ENCODE measurements at places on chromosomes 6 and 20.

DNA sequence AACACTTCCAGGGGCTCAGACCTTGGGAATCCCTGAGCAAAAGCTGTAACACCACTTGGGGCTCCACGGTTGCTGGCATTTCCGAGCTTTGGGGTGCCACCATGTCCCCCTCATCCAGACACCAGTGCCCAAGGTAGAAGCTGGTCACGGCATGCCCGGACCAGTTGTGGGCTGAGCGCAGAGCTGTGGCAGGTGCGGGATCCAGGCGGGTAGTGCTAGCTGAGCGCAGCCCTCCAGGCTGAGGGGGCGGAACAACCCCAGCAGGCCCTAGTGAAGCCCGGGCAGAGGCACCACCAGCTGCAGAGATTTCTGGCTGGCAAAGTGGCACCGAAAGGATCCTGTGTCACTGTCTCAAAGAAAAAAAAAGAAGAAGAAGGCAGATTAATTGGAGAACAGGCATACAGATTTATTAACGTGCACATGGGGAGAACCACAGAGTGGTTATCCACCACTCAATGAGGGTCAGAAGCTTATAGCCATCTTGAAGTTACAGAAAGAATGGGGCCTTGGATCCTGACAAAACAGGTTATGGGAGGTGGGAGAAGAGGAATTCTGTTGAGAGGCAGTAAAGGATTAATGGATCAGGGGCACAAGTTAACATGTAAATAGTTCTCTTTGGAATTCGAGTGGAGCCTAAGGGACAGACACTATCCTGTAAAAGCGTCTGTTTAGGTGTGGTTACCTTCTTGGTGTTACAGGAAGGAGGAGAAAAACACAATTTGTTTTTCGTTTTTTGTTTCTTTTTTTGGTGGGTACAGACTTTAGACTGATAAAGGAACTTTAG, 107.5 kb downstream of the CD24 start:
- DNase-seq: no peak

GRCh38 chr6:7129784-7130569, 22.2 kb downstream of the RREB1 start:
- DNase-seq: no peak

DNA sequence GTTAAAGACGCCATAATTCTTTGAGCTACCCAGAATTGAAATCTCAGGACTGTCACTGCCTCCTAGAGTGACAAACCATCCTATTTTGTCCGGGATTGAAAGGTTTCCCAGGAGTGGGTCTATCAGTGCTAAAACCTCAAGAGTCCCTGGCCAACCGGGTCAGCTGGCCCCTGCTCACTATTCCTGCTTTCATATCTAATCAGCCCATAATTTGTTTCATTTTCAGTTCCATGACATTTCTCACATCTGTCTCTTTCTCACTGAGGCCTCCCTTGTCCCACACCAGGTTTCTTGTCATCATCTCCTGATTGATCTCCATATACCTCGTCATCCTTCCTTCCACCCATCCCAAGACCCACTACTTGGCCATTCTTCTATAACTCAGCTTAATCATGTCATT, 98.2 kb downstream of the SLC35B3 start:
- no peak for DNase-seq

GRCh38 chr6:139129284-139129683, 5.6 kb upstream of the HECA start:
- no peak for DNase-seq

DNA sequence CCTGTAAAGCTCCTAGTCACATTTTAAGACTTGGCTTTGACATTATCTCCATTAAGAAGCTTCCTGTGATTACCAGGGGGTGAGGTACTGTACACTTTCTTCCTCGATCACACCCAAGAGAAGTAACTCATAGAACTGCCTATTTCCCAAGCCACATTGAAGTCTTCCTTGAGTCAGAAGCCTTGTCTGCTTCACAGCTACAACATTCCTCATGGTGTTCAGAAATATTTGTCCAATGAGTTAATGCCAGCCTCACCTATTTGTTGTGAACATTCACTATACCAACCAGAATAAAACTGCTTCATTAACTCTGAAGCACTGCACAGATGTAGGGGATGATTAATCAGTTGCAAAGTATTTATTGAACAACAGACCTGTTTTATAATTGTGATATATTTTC, 622.3 kb downstream of the PTPRT start:
- no peak for DNase-seq

DNA sequence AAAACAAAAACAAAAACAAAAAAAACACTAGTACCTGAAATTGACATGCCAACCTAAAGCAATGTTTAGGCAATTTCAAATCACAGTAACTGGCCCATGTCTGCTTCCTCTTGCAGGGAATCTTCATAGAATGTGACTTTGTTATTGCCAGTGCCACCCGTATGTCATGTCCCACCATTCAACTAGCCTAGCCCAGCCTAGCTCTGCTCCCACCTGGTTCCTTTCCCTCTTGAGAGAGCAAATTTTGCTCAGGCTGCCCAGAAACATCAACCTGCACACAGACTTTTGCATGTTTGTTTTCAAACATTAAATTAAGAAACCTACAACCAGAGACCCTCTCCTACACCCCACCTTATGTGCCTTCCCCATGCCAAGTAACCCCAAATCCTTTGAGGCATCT, 124.8 kb upstream of the SLC2A12 start:
- DNase-seq: no peak

DNA sequence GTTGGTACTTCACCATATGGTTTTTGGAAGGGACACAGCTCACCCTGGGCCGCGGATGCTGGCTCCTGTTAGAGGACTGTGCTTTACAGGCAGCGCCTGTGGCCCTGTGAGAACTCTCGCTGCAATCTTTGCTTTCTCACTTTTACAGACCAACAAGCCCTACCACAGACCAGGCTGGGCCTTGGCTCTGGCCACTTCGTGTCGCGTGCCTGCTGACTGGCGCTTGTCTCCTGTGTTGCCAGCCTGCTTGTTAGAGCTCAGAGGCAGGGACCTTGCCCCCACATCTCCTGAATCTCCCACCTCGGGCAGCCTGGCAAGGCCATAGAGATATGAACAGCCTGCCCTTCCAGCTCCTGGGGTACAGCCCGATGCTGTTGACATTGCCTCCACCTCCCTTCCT, 56.1 kb downstream of the SYNJ2 start:
- no peak for DNase-seq

- no peak for DNase-seq
Observed at GRCh38 chr6:95145457-95145856, 431.9 kb upstream of the MANEA start.

DNA sequence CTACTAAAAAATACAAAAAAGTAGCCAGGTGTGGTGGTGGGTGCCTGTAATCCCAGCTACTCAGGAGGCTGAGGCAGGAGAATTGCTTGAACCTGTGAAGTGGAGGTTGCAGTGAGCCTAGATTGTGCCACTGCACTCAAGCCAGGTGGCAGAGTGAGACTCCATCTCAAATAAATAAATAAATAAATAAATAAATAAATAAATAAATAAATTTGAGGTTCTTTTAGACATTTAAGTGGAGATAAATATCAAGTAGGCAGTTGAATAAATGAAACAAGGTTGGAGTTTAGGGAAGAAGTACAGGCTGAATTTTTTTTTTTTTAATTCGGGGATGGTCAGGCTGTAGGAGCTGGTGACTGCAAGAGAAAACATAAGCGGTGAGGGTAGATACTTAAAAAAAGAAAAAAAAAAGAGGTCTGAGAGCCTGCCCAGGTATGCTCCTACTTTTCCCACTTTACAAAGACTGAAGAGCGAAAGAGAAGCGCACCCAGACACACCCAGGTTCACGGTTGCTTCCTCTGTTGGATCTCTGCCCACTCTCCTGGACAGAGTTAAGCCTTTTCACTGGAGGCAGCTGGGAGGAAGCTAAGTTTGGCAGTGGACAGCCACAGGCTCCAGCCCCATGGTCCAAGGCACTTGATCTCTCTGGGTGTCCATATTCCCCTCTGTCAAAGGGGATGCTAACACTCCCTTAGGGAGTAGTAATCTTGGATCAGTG, 100.9 kb upstream of the PRDM1 start:
- no peak for DNase-seq

DNA sequence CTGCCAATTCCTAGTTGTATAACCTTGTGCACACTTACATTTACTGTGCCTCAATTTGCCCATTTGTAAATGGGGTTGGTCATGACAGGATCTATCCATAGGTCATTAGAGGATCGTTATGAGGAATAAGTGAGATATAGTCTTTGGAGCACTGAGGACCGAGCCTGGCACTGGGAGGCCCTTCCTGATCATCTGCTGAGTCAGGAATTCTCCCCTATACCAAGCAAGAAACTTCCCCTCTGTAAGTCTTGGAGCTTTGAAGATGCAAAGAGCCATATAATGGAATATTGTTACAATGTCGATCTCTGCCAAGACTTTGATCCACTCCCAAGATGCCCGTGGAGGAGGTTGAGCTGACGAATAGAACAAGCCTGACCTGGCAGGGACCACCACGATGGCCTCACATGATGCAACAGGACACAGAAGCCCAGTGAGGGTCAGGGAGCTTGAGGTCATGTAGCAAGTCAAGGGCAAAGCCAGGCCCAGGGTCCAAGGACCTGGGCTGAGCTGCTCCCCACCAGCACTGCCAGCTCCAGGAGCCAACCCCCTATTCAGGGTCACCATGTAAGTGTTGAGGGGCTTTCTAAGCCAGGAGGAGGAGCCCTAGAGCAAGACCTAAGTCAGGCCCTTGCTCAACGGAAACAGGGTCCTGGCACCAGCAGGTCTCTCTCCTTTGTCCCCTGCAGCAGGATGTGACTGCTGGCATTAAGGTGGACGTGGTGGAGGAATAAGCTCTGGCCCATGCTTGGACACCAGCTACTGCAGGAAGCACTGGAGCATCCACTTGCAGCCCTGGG, 16.7 kb downstream of the PDRG1 start:
- no peak for DNase-seq

DNA sequence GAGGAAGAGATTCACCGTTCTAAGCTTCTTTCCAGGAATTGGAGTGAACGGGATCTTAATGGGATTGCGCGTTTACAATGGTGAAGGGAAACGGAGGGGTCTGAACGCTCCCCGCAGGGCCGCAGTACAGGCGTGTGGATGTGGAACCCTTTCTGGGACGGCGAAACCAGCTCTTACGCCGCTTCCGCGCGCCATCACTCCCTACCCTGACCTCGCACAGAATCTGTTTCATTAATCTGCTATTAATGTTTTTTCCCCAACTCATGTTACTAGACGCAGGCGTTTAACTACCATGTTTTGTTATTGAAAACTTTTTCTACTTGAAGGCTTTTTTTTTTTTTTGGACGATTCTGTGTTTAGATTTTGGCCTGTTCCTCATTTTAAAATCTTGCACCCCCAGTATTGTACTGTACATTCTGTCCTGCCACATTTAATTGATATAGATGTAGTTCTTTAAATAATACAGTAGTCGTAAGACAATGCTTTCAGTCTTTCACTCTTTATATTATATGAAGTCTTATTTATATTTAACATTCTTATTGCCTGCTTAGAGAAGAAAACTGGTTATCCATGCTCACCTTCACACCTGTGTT, 696 bp upstream of the SUPT3H start:
- DNase-seq: peak; percentile 86

DNA sequence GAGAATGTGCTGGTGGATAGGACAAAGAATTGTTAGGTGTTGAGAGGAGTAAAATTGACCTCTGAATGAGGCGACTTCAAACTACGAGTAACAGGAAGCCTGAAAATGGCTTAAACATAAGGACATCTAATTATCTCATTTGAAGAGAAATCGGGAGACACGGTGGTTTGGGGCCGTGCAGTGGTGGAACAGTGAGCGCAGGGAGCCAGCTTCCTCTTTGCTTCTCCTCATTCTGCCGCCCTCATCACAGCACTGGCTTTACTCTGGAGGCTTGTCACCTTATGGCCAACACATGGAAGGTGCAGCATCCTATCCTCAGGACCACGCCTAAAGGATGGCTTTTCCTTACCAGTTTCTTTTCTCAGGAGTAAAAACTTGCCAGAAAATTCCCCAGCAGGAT, 114.3 kb downstream of the B3GAT2 start:
- no peak for DNase-seq

DNA sequence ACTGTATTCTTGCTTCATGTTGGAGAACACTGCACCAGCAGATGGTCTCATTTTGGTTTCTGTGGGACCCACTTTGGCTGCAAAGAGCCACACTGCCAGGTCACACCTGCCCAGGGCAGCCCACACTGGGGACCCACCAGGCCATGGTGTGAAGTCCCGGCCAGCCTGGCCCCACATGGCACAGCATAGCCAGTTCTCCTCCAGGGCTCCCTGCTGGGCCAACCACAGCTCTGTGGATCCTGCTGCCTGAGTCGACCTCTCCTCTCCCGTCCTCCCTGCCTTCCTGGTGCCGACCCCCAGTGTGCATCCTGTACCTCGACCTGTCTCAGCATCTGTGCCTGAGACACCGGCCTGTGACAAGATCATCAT, 3.0 kb downstream of the ARFRP1 start:
- no peak for DNase-seq

DNA sequence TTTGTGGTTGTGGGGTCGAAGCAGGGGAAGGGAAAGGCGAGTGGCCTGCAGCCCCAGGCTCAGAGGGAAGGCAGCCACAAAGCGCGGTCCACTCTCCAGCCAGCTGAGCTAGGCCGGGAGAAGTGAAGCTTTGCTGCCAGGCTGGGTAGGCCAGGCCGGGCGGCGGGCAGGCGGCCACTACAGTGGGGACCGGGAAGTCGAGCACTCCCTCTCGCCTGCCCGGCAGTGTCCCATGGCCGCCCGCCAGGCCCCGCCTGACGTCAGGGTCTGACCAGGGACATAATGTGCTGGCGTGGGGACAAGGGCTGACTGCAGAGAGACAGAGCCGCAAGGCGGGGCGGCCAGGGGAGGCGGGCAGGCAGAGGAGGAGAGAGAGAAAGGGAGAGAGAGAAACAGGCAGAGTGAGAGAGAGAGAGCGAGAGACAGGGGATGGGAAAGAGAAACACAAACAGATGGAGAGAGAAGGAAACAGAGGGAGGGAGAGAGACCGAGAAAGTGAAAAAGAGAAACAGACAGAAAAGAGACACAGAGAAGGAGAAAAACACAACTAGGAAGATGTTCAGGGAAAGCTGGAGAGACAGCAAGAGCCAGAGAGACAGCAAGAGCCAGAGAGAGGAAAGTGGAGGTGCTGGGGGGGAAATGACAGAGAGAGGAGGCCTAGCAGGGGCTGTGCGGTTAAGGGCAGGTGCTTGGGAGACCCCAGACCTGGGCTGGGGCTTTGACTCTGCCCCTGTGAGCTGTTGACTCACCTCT, 94.5 kb upstream of the PTPN1 start:
- peak; percentile 100 for DNase-seq

- DNase-seq: no peak
Observed at GRCh38 chr20:43579861-43580793, 10.6 kb upstream of the IFT52 start.

DNA sequence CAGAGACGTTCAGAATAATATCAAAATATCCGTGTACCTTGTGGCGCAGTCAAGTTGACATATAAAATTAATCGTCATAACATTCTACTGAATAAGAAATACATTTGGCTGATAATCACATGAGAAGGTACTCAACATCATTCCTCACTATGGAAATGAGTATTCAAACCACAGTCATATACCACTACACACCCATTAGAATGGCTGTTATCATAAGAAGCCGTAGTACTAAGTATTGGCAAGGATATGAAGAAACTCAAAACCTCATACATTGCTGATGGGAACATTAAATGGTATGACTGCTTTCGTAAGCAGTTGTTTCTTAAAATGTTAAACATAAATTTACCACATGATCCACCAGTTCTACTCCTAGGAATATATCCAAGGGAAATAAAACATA, 244.7 kb downstream of the CDKAL1 start:
- DNase-seq: no peak

Measured in lower leg skin (tissue), 4 donors.